Coronary artery (tissue), 2 donors: ENCODE measurements at places on chromosomes 13 and 19.

GRCh38 chr19:54369082-54369687 lies 4.5 kb upstream of the LAIR1 start:
- no peak for DNase-seq

DNA sequence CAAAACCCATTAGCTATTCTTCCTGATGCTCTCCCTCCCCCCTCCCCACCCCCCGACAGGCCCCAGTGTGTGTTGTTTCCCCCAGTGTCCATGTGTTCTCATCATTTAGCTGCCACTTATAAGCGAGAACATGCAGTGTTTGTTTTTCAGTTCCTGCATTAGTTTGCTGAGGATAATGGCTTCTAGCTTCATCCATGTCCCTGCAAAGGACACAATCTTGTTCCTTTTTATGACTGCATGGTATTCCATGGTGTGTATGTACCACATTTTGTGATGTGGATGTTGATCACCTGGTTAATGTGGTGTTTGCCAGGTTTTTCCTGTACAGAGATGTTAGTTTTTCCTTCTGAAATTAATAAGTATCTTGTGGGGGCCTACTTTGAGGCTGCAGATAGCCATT lies 31.5 kb downstream of the TDRD12 start:
- no peak for DNase-seq

DNA sequence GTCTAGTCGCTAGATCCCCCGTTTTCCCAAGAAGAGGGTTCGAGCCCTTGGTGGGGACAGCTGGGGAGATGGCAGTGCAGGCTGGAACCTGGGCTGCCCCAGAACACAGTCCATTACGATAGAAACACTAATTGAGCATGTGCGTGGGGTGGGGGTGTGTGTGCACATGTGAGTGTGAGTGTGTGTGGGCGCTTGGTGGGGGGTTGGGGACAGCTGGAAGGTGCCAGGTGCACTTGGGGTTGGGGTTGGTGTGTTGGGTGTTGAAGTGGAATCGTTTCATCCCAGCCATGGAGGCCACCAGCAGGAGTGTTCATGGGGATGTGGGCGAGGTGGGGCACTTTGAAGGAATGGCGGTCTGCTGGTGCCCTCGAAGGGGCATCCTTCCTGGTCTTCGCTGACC lies 18.1 kb upstream of the NPAS1 start:
- DNase-seq, result no peak

GRCh38 chr13:34671137-34671536 lies 270.9 kb upstream of the NBEA start:
- no peak for DNase-seq

DNA sequence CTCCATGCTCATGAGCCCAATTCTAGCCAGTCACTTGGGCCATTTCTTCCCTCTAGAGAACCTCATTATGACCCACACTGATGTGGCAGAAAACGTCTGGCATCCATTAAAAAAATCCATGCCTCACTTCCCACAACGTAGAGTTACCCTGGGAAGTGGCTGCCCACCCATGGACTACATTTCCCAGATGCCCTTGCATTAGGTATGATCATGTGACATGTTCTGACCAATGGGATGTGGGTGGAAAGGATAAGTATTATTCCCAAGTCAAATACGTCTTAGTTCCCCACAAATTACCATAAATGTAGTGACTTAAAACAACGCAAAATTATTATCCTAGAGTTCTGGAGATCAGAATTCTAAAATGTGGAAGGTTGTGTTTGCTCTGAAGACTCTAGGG lies 47.9 kb upstream of the ZNRF4 start:
- DNase-seq, result no peak

- no peak for DNase-seq
Measured at GRCh38 chr13:25300861-25301346, 521 bp upstream of the NUP58 start.

- no peak for DNase-seq
Measured at GRCh38 chr19:46288896-46289588, 7.8 kb upstream of the HIF3A start.

- no peak for DNase-seq
Measured at GRCh38 chr13:30551189-30551588, 66.5 kb upstream of the USPL1 start.

GRCh38 chr19:16946951-16947940 lies 58.4 kb downstream of the F2RL3 start:
- DNase-seq, result no peak

GRCh38 chr13:38002606-38003005 lies 133.0 kb upstream of the TRPC4 start:
- DNase-seq, result no peak

DNA sequence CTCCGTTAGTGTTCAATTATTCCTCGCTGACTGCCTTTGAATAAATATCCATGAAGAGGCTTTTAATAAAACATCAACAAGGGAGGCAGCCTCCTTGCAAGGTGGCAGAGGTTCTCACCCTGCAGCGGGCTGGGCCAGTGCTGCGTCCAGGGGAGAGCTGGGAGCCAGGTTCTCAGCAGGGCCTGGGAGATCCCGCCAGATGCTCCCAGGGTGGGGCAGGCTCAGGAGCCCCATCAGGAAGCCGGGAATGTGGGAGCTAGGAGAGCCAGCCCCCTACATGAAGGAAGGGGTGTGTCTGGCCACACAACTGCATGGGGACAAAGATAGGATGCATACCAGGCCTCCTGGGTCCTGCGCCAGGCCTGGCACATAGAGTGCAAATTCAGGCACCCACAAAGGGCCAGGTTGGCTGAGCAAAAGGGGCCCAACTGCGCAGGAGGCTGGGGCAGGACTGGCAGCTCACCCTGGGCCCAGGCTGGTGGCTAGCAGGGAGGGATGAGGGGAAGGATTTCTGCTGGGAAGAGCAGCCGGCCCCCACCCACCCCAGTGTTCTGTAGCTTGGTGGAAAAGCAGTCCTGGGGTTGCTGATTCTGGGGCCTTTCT lies 22.8 kb downstream of the VSTM2B start:
- peak; percentile 56 for DNase-seq

- no peak for DNase-seq
Measured at GRCh38 chr19:19329126-19329525, 8.5 kb downstream of the MAU2 start.

DNA sequence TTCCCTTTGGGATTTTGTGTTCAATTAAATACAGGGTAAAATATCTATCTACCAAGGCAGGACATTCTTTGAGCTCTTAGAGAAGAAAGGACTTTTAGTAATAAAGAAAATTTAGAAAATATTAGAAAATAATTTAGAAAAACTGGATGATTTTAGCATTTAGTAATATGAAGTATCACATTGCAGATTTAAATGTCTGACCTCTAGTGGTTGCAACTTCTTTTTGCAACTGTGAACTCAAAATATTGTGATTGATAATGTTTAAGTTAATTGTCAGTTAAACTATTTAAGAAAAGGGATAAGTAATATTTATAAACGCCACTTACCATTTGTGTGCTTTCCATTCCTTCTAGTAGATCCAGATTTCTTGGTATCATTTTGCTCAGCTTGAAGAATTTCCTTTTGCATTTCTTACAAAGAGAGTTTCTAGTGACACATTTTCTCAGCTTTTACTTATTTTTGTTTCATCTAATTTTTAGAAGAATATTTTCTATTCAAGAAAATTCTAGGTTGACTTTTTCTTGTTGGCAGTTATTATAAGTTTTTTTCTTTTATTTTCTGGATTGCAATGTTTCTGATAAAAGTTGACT lies 10.3 kb upstream of the POSTN start:
- DNase-seq, result no peak

- no peak for DNase-seq
Measured at GRCh38 chr19:53511933-53512374, 26.0 kb upstream of the ZNF331 start.

GRCh38 chr19:37999309-38000213 lies 92.6 kb downstream of the SIPA1L3 start:
- peak; percentile 79 for DNase-seq

GRCh38 chr13:43720780-43721397 lies 65.9 kb downstream of the ENOX1 start:
- DNase-seq, result no peak

- peak; percentile 68 for DNase-seq
Measured at GRCh38 chr13:110449219-110450015, 112.1 kb downstream of the RAB20 start.

- DNase-seq, result peak; percentile 69
Measured at GRCh38 chr19:5695649-5696195, 5.6 kb downstream of the RPL36 start.

GRCh38 chr19:19475015-19475765 lies 40.2 kb downstream of the TSSK6 start:
- DNase-seq, result no peak

GRCh38 chr19:44876930-44877535 lies 14.0 kb upstream of the TOMM40 start:
- no peak for DNase-seq

- DNase-seq, result no peak
Measured at GRCh38 chr13:60627071-60627686, 230.2 kb downstream of the TDRD3 start.

- DNase-seq, result no peak
Measured at GRCh38 chr19:50324331-50324730, 4.8 kb downstream of the KCNC3 start.

- peak; percentile 88 for DNase-seq
Measured at GRCh38 chr19:801030-801860, 4.0 kb downstream of the PTBP1 start.

DNA sequence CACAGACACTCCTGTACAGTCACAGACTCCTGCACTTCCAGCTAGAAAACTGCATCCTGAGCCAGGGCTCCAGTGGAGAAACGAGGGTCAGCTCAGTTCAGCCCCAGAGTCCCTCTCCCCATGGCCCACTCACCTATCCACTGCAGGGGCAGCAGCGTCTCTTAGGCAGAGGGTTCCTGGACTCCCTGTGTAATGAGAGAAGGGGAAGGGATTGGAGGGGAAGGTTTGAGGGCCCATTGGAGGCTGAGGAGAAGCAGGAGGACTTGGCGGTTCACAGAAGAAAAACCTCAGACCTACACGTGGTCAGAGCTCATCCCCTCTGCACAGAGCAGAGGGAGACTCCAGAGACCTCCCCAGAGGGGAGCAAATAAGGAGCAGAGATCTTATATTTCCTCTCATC lies 9.2 kb upstream of the CEACAM18 start:
- DNase-seq, result no peak

DNA sequence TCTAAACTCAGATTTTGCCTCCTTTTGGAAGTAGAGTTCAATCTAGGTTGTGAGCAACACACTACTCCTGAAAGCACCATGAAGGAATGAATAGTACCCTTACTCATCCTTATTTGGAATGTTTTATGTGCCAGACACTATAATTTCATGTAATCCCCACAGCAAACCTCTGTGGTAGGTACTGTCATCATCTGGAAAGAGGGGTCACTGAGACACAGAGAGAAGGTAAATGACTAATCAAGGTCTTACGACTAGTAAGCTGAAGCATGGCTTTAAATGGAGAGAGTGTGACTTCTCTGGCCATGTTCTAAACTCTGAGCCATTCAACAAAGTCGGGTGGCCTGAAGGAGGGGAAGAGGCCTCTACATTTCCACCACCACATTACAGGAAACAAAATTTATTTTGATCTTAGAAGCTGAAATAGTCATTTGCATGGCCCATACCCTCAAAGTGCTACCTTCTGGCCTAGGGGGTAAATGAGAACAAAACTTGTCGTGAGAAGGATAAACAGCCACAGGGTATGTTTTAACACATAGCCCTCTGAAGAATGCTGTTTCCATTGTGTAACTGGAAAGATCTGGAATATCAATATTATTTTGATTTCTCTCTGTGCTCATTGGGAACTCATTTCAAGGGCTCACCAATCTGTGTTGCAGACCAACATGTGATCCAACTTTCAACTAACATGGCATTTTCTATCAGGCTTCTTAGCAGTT lies 180.8 kb upstream of the RFC3 start:
- DNase-seq, result no peak

DNA sequence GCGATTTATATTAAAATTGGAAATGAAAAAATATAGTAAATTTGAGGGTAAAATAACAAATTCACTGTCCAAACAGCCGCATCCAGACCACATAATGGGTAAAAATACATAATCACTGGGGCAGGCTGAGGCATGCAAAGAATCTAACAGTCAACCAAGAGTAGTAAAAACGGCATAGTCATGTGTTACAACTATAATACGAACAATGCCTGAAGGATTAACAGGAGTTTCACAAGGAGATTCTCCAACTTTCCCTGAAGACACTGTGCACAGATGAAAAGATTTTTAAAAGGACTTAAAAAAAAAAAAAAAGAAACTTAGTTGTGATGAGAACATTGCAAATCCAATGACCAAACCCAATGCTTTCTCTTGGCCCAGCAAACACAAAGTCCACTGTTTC lies 20.4 kb upstream of the ATXN8OS start:
- DNase-seq, result no peak

GRCh38 chr13:53254500-53254899 lies 225.9 kb downstream of the OLFM4 start:
- DNase-seq, result no peak

GRCh38 chr19:36449059-36449670 lies 30.7 kb upstream of the ZFP82 start:
- no peak for DNase-seq

DNA sequence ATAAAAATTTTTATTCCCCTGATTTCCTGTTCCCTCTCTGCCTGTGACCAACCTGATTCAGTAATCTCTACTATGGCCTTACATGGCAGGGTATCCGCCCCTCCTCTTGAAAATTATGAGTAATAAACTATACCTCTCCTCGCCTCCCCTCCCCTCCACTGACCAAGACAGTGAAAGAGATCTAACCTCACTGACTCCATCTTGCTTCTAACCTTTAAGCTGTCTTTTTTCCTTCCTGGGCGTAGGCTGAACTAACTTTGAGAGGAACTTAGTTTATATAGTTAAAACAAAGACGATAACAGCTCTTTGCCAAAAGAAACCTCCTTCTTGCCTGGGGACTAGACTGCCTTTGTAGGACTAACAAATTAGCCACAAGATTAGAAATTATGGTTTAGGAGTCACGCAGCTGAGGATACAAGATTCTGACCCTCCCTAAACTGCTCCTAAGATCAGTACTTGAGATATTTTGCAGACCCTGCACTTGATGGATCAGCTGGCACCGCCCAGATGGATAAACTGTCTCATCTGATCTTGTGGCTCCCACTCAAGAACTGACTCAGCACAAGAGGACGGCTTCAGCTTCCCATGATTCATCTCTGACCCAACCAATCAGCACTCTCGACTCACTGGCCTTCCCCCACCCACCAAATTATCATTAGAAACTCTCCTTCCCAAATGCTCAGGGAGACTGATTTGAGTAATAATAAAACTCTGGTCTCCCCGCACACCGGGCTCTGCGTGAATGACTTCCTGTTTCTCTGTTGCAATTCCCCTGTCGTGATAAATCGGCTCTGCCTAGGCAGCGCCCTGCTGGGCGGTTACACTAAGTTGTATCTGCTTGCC lies 187.1 kb downstream of the TDRD3 start:
- DNase-seq, result no peak

DNA sequence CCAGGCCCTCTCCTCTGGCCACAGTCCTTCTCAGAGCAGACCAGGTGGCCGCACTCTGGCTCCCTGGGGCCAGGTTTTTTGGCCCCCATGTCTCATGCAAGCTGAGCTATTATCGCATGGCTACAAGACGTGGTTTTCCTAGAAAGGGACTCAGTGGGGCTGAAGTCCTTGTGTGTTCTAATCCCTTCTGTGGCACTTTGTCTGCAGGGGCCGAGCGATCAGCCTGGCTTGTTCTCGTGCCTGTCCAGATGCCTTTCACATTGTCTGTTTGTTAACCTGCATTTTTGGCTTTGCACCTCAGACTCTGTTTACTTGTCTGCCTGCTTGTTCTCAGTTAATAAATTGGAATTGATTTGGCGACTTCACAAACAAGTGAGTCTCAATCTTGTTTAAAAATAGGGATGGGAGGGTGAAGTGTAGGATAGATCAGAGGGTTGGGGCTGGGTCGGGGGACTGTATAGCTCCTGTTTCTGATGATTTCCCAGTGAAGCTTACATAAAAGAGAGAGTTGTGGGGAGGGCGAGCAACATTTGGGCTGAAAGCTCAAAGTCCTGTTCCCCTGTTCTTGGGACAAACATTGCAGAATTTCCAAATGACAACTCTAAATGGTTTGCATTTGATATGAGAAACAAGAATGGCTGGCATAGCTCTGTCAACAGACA lies 440.4 kb downstream of the COG6 start:
- DNase-seq, result no peak
